GM04503 (cell line): ENCODE measurements at places on chromosomes 3 and 15.

GRCh38 chr3:64380546-64380945 lies 155.3 kb upstream of the PRICKLE2 start:
- DNase-seq = no peak

- no peak for DNase-seq
Observed at GRCh38 chr3:138909904-138910303, 37.0 kb downstream of the FOXL2 start.

DNA sequence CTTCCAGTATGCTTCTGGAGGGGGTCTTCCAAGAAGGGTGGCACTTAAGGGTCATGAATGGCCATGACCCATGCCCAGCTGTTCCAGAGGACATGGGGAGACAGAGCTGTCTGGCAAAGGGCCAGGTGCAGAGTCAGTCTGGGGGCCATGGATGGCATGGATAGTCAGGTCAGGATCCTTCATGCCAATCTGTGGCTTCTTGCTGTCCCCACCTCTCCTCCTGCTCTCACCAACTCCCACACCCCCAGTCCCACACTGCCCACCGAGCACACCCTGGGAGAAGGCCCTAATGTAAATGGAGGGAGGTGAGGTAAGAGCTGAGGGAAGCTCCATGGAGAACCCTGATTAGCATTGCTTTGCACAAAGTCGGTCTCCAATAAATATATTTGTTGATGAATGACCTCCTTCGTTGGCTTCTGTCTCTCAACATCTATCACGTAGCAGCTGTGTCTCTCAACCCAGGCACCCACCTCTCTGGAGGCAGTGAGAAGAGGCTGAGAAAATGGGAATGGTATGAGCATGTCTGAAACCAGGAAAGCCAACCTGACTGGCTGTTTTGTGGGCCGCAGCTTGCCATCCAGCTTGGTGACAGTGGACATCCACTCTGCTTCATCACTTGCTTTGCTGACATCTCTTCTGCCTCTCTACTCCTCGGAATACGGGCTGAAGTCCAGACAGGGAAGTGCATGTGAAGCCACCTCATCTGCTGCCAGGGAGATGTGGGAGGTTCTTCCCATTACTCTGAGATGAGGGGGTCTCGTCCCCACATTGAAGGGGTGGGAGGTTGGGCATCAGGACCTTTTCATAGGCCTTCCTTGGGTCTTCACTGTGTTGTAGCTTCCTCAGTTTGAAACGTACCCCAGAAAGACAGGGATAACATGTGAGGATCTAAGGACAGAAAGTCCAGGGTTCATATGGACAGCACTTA lies 37.7 kb upstream of the RAB6B start:
- DNase-seq = no peak

- DNase-seq = no peak
Observed at GRCh38 chr3:172836390-172836997, 86.0 kb downstream of the ECT2 start.

GRCh38 chr3:136882571-136882970 lies 20.6 kb downstream of the NCK1 start:
- no peak for DNase-seq

DNA sequence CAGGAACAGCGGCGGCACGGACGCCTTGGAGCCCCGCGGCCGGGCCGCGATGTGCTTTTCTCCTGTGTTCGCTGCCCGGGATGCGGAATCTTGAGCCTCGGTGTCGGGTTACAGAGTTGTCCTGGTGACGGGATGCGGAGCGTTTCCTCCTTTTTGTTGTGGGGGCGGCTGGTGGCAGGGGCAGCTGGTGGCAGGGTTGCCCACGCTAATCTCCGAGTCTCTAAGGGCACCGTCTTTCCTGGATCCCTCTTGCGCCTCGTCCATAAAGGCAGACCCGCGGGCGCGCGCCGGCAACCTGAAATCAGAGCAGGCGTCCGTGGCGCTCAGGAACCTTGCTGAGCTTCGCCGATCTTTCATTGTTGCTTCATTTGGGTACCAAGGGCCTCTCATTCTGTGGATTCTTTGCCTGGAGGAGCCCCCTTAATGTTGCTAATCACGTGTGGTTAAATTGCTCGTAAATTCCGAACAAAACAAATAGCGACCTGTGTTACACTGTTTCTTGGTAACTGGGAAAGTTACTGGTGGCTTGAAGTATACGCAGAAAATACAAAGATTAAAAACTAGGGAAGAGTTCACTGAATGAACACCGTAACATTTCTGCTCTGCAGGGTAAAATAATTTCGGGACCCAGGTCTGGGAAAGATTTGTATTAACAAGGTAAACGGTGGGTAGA lies 844 bp upstream of the PFN2 start:
- DNase-seq = no peak

GRCh38 chr3:102002056-102002455 lies 152.7 kb downstream of the NFKBIZ start:
- no peak for DNase-seq

- DNase-seq = no peak
Observed at GRCh38 chr3:126452213-126452612, 23.5 kb downstream of the ZXDC start.

DNA sequence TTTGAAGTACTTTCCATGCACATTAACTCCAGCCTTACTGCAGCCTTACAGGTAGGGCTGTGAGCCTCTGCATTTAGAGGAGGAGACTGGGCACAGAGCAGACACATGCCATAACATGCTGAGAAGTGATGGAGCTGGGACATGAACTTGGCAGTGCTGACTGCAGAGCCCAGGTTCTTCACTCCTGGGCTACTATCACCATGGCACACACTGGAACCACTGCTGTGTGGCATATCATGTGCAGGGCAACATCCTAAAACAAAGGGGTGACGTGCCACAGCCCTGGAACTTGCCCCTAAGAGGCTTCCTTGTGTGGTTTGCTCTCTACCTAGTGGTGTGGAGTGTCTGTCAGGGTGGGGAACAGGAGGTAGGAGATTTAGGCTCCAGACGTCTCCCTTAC lies 25.4 kb downstream of the EHD4 start:
- DNase-seq = no peak

DNA sequence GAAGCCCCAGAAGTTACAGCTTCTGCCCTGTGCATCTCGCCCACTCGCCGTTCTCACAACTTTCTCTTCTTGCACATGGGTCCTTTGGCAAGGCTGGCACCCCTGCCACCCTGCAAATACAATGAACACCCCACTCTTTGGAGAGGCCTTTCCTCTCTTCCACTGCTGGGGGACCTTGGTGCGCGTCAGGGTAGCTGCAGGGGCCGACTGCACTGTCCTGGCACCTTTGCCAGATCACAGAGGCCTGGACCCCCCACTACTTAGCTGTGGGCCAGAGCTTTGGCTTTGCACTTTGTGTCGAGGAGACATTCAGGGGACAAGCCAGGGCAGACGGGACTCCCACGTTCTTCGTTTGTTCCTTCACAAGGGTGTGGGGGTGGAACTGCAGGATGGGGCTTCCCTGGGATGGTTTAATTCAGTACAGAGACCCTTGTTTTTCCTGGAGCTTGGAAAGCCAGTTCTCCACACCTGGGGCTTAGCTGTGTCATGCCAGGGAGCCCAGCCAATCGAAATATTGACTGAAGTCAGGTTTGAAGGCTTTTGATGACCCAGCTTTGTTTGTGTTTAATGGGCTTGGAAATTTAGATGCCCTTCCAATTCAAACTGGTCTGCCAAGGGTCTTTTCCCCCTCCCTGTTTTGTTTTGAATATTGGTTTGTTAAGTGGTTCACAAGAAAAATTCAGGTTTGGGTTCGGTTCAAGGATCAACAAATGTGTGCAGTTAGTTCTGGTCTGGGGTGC lies 256.1 kb upstream of the TLE3 start:
- DNase-seq = no peak

DNA sequence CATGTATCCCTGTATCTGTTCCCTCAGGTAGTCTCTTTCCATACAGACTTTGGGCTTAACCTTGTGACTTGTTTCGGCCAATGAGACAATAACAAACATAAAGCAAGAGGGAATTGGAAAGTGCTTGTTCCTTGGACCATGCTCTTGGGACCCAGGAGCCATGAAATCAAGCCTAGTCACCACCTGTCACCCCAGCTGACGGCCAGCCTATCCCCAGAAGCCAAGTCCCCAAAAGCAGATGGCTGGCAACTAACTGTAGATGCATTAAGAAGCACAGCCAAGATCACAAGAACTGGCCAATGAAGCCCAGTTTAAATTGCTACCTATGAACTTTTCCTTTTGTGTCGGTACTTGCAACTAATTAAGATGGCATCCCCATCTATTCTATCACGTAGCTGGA lies 822.0 kb downstream of the CADM2 start:
- no peak for DNase-seq

- no peak for DNase-seq
Observed at GRCh38 chr3:44509393-44509921, 32.0 kb upstream of the ZNF445 start.

DNA sequence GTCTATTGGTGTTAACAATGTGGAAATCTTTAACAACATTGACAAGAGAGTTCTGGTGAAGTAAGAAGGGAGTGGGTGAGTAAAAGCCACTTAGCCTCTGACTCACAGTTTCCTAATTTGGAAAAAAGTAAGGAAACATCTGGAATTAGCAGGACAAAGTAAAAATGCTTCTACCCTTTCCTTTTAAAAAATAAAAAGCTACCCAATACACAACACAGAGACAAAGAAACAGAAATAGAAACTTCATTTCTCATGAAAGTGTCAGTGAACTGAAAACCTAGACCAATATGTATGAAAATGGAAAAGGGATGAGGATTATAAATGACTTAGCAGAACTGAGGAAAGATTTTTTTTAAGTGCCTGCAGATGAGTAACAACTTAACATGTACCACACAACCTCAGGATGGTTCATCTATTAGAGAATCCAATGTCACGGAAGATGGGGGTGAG lies 65.4 kb downstream of the SSR3 start:
- DNase-seq = peak; percentile 22

DNA sequence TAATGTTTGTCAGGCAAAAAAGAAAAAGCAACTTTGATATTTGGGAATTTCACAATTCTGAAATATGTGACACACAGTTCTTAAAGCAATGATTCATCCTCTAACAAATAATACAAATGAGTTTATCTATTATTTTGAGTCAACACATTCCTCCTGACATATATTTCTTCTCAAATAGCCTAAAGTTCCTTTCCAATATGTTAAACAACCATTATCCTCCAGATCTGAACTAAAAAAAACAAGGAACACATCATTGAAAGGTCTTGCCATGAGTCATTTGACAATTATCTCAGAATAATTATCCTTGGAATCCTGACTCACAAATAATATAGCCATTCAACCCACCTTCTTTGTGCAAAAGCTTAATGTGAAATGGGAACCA lies 208.7 kb upstream of the CDIN1 start:
- DNase-seq = peak; percentile 86

DNA sequence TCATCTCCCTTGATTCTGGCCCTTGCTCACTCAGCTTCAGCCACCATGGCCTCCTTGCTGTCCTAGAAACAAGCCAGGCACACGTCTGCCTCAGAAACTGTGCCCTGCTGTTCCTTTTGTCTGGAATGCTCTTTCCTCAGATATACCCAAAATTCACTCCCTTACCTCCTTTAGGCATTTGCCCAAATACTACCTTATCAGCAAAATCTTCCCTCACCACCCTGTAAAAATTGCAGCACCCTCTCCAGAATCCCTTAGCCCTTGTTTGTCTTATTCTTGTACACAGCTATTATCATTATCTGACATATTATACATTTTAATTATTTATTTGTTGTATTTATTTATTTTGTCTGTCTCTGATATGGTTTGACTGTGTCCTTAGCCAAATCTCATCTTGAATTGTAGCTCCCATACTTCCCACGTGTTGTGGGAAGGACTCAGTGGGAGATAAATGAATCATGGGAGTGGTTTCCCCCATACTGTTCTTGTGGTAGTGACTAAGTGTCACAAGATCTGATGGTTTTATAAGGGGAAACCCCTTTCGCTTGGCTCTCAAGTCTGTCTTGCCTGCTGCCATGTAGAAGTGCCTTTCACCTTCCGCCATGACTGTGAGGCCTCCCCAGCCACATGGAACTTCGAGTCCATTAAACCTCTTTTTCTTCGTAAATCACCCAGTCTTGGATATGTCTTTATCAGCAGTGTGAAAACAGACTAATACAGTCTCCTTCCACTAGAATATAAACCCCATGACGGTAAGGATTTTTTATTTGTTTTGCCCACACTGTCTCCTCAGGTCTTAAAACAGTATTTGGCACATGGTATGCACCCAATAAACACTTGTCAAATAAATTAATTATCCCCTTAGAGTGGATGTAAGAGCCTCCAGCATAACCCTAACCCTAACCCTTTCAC lies 60.0 kb upstream of the STT3B start:
- DNase-seq = no peak

GRCh38 chr3:162192340-162193029 lies 695.9 kb downstream of the OTOL1 start:
- no peak for DNase-seq

DNA sequence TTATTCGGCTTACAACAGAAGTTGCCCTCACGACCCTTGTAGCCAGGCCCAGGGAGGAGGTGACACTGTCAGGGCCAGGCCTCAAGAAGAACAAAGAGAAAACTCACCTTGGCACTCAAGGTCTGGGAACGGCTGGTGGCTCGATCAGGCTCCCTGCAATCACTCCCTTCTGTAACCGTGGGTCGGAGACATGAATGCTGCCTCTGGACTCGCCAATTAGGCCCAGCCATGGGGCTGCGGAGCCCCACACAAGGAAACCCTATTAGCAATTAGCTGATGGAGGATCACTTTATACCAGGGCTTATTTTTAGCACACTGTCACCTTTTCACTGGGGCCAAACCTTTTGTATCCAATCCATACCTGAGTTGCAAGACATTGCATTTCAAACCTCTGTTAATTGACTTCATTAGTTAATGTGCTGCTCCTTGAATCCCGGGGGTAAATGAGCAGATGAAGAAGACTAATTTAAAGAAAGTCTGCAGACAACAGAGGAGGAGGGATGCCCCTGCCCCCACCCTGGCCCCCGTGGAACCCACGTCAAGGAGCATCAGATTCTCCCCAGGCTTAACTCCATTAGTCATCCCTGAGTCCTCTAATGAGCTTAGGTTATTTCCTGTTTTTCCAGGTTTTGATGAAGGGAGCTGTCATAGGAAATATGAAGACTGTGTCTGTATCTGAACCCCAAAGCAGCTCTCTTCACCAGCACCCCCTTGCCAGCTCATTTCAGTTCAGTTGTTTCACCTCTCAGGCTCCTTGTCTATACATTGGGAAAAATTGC lies 255.3 kb downstream of the RORA start:
- DNase-seq = peak; percentile 30

- DNase-seq = no peak
Observed at GRCh38 chr3:109563149-109563548, 225.8 kb upstream of the DPPA4 start.

DNA sequence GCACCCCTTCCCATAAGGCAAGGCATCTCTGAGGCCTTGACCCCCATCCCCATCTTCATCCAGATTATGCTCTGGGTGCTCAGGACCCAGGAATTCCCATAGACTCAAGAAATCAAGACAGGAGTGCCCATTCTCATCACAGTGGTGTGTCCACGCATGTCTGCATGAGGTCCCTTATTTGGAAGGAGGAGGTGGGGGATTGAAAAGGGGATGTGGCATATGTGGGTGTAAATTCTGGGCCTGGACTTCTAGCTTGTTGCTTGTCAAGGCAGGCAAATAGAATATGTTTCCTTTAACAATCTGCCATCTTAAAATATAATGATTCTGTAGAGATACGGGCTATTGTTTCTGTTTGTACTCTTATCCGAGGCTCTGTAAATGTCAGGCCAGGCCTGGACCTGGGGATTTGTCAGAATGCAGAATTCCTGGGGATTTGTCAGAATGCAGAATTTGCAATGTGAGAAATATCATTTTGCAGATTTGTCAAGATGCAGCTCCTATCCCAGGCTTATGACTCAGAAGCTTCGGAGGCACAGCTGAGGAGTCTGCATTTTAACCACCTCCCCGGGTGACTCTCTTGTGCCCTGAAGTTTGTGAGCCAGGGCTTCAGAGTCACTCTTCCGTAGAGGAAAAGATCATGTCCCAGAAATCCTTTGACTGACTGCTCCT lies 157.8 kb downstream of the SV2B start:
- no peak for DNase-seq
